ENCODE measurements at places on chromosomes 4 and X. TPM values are rescaled to one million over a fixed set of nuclear protein-coding genes. Genes with fewer than 3 reads are reported as not detected.

Gene VCX
- total RNA-seq = not detected

Gene HSD17B13
- total RNA-seq = not detected

GRCh38 chrX:112820364-112821268 is 20.0 kb downstream of the AMOT start:
- DNase-seq = no peak

DNA sequence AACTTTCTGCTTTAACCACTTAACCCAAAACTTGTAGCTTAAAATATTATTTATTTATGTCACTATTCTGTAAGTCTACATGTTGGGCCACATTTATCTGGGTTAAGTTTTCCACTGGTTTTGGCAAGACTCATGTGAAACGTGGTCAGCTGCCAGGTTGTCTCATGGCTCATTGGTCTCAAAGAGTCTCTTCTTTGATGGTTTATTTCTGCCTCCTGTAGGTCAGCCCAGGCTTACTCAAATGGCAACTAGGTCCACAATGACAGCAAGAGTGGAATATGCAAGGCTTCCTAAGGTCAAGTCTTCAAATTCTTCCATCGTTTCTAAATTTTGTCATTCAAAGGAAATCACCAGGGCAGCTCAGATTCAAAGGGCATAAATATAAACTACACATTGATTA is 828.7 kb downstream of the PCDH7 start:
- no peak for DNase-seq

DNA sequence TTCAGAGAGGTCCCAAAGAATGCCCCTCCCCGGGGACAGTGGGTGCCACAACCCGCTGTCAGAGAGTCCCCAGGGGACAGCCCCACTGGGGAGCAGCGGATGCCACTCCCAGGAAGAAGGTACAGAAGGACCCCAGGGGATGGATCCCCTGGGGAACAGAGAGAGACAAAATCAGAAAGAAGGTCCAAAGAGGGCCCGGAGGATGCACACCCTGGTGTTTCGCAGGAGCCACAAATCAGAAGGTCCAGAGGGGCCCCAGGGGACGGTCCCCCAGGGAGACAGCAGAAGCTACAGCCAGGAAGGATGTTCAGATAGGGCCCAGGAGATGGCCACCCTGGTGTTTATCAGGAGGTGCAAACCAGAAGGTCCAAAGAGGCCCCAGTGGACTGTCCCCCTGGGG is 1.4 kb downstream of the TEX13D start:
- no peak for DNase-seq

GRCh38 chr4:114879916-114880669 is 233.3 kb downstream of the NDST4 start:
- DNase-seq = no peak

- DNase-seq = no peak
These were observed 333.9 kb upstream of the FSTL5 start for GRCh38 chr4:162497564-162498167.

GRCh38 chrX:19174401-19175025 is 52.2 kb upstream of the ADGRG2 start:
- no peak for DNase-seq

GRCh38 chrX:152913346-152913745 is 15.5 kb downstream of the ZNF185 start:
- no peak for DNase-seq

DNA sequence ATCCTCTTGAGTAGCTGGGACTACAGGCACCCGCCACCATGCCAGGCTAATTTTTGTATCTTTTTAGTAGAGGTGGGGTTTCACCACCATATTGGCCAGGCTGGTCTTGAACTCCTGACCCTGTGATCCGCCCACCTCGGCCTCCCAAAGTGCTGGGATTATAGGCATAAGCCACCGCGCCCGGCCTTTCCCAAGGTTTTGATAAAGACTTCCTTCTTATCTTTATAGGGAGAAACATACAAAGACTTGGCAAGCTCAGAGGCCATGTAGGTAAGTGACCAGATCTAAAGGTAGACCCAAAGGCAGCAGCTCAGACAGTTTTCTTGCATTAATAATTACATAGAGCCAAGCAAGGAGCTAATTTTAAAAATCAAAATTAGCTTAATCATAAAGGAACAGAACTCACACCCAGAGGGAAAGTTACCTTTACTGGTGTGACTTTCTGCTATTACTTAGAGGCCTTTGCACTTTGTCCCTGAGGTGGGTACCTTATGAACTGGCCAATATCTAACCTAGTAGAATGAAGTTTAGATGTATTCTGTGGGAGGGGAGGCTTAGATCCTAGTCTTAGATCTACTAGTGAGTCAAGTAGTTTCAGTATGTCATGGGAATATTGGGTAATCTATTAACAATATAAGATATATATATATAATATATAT is 67.3 kb downstream of the HPGD start:
- DNase-seq = no peak

Gene UGT2B11
- total RNA-seq = not detected

GRCh38 chr4:39933671-39934590 is 43.8 kb downstream of the PDS5A start:
- DNase-seq = no peak

GRCh38 chrX:72461766-72462165 is 110.9 kb downstream of the HDAC8 start:
- DNase-seq = no peak

GRCh38 chrX:154828016-154828408 is 6.5 kb downstream of the SMIM9 start:
- no peak for DNase-seq

DNA sequence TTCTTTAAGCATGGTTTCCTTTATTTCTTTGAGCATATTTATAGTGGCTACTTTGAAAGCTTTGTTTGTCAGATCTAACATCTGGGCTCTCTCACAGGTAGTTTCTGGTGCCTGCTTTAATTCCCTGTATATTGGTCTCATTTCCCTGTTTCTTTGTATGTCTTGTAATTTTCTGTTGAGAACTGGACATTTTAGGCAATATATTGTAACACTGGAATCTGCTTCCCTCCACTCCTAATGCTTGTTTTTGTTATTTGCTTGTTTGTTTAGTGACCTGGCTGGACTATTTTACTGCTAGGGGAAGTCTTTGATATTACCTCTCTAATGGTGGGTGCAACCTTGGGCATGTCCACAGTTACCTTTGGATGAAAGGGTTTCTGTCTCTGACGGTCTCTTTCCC is 25.0 kb downstream of the BMPR1B start:
- DNase-seq = no peak

GRCh38 chr4:73725985-73726384 is 14.4 kb upstream of the CXCL8 start:
- DNase-seq = no peak

Gene AMBN
- not detected for total RNA-seq

- DNase-seq = no peak
These were observed 23.8 kb downstream of the CDKL5 start for GRCh38 chrX:18449236-18449635.

GRCh38 chr4:29058531-29058930 is 1661.6 kb upstream of the PCDH7 start:
- DNase-seq = no peak

Data from uterus (tissue), 4 donors.